ENCODE measurements at places on chromosomes 4 and X.
A peak's percentile ranks its signal among the peaks of the same experiment; 100 is the strongest.

DNA sequence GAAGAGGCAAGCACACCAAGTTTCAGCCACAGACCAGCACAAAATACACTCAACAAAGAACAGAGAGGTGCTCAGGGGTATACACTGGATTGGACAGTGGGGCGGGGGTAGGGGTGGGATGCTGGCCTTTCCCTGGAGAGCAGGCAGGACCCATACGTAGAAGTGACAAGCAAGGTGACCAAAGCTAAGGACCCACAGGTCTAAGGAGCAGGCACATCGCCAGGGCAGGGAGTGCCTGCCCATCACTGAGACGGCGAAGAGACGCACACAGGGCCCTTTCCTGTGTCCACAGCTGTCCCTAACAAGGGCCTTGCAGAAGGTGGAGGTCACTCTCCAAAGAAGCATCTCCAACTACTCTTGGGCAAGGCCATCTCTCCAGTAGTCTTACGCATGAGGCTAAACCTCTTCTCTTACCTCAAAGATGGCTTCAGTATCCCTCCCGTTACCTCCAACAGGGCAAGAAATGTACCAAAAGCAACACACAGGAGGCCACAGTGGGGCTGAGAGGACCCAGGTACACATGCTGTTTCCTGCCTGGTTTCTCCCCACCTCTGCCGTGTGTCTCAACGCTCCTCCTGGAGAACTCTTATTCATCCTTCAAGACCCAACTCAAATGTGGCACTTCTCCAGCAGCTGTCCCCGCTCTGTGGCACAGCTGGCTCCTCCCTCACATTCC is 6.5 kb downstream of the WDR1 start:
- H3K4me3 ChIP-seq, result no peak overlapping the region
- H3K4me1 ChIP-seq, result peaks cover 4% of the 10 kb centered on the region

- peak; percentile 37 for DNase-seq
- H3K27ac ChIP-seq, result no peak overlapping the region
- no peak overlapping the region for H3K4me3 ChIP-seq
These were observed 17.6 kb upstream of the KIAA1210 start for GRCh38 chrX:119145241-119145653.

DNA sequence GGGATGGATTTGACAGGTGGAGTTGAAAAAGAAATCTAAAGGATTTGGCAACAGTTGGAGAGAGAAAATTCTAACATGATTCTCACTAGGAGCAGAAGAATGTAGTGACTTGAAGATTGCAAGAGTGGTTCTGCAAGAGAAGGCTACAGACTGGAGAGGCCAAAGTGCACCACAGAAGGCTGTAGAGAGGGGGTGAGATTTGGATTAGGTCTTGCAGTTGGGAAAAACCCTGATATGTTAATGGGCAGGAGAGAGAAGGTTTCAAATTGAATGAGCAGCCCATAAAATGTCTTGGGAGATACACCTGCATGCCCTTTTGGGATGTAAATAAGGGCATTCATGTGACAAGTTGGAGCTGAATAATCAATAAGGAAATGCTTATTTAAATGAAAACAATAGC is 14.7 kb upstream of the VEGFD start:
- no peak overlapping the region for H3K27ac ChIP-seq
- no peaks in the 10 kb centered on the region for H3K36me3 ChIP-seq
- DNase-seq, result no peak
- no peaks in the 10 kb centered on the region for H3K4me1 ChIP-seq
- no peaks in the 10 kb centered on the region for H3K27me3 ChIP-seq

DNA sequence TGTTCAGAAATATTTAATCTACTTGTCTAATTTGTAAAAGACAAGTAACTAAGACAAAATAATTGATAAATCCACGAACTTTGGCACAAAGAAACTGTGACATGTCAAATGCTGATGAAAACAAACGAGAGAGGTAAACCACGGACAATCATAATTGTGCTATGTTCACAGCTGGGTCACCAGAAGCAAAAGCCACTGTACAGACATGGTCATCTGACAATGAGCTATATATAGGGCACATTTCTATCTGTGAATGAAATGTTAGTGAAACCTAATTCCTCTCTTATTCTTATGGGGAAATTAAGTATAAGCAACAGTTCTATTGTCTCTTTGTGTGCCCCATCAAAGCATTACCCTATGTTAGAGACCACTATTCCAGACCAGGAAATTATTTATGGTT is 444.0 kb upstream of the TRAM1L1 start:
- no peaks in the 10 kb centered on the region for H3K27me3 ChIP-seq
- H3K4me1 ChIP-seq, result no peaks in the 10 kb centered on the region
- H3K36me3 ChIP-seq, result no peaks in the 10 kb centered on the region
- no peak overlapping the region for H3K4me3 ChIP-seq
- DNase-seq, result no peak

DNA sequence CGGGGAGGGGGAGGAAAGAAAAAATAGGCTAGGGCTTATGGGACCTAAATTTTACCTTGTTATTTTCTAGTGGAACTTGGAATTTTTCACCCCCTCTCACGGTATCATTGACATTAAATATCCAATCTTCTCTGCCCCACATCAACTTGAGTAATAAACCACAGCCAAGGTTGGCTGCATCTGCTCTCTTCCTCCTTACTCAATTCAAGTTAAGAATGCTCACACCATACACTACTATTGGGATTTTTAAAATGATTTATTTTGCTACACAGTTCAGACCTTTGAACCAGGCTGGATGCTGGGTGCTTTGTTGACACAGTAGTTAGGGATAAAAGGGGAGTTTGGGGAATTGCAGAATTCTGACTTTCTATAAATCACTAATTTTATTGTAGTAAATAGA is 78.2 kb upstream of the DHX15 start:
- peaks cover 3% of the 10 kb centered on the region for H3K4me1 ChIP-seq
- H3K36me3 ChIP-seq, result no peaks in the 10 kb centered on the region
- no peak for DNase-seq
- no peaks in the 10 kb centered on the region for H3K27me3 ChIP-seq
- no peak overlapping the region for H3K27ac ChIP-seq

GRCh38 chr4:56937262-56937661 is 29.6 kb downstream of the REST start:
- no peak overlapping the region for H3K27ac ChIP-seq
- H3K27me3 ChIP-seq, result no peaks in the 10 kb centered on the region
- no peaks in the 10 kb centered on the region for H3K4me1 ChIP-seq
- no peak for DNase-seq
- H3K36me3 ChIP-seq, result no peaks in the 10 kb centered on the region
- H3K4me3 ChIP-seq, result no peak overlapping the region

Data from mesendoderm (in vitro differentiated cells).